ENCODE measurements at places on chromosomes 4 and X.

DNA sequence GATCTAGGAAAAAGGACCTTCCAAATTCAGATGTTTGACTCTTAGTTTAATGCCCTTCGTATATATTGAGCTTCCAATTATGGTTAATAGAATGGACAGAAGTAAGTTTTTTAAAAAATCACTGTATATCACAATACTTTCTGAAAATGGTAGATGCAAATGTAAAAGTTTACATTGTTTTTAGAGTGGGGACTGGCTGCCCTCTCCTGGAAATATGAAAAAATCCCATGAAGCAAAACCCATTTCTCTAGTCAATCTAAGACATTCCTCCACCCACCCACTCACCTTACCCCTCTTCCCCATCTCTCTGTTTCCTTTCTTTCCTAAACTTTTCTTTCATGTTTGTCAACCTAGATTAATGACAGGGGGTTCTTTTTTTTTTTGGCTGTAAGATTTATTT, 134.5 kb downstream of the ARHGAP6 start:
- no peak for DNase-seq

- no peak for DNase-seq
Observed at GRCh38 chr4:75011131-75011795, 78.3 kb downstream of the PARM1 start.

DNA sequence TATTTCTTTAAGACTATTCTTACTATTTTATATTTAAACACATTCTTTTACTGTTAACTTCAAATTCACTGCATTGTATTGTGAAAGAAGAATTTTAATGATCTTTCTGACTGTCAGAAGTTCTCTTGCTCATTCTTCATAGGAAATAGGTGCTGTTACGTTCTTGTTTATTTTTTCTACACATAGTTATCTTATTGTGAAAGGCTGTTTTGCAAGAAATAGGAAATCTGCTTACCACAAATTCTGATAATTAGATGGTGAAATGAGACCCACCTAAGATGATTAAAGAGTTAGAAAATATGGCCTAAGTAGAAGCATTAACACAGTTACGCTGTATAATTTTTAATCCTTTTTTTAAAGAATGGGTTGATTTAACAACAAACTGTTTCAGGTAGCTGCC, 316.1 kb upstream of the ZFP42 start:
- DNase-seq = no peak

DNA sequence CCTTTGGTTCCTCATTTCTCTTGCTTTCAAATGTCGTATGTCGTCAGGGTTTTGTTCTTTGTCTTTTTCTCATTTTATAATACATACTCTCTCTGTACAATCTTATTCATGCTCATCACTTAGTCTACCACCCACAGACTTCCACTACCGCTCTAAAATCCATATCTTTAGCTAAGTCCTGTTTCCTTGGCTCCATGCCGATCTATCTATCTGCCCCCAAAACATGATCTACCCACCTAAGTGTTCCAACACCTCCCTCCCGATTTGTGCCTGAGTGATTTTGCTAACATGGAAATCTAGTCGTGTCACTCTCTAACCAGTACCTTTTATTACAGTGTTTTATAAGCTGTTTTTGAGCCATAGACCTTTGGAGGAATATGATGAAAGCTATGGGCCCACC, 65.6 kb upstream of the PGAM4 start:
- DNase-seq = no peak

DNA sequence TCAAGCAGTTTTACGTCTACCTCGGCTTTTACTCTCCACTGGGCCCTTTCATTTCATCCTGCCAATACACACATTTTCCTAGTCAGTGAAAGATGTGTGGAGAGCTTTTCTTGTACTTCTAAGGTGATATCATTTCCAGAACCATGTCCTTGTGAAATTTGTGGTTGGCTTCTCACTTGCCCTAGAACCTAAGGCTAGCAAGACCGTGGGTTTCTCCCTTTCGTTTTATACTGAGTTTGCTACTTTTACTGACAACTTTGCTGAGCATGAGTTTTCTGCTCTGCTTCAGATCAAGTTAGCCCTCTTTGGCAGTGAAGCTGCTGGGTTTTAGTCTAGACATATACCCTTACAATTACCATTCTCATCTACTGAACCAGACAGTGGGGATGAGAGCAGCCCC, 95.7 kb upstream of the FRMPD4 start:
- DNase-seq = no peak

DNA sequence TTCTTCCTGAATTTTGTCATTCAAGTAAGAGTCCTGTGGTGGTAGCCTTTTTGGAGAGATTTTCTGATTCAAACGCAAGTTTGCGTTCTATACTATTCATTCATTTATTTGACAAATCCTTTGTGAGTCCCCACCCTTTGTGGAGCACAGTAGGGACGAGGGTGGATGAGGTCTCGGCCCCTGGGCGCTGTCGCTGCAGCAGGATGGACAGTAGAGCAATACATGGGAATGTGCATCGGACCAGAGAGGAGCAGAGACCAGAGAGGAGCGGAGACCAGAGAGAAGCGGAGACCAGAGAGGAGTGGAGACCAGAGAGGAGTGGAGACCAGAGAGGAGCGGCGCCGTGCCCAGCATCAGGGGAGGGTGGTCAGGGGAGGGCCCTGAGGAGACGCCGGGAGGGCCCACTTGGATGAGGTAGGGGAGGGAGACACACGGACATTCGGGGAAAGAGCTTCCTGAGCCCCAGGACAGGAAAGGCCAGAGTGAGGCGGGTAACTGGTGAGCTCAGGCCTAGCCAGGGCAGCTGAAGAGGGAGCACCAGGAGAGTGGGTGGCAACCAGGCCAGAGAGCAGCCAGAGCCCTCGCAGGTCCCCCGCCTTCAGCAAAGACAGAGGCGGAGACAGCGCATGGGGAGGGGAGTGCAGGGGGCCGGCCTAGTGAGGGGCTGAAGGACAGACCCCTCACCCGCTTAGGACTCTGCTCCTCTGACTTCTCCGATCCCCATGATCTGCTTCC, 67.3 kb downstream of the NAT8L start:
- DNase-seq = no peak

GRCh38 chr4:139866276-139866962, 200.8 kb downstream of the MGST2 start:
- no peak for DNase-seq

GRCh38 chr4:99300934-99301333, 10.1 kb upstream of the ADH1A start:
- no peak for DNase-seq

- no peak for DNase-seq
Observed at GRCh38 chr4:148021686-148022085, 289.8 kb downstream of the ARHGAP10 start.

GRCh38 chrX:71109051-71109450, 2.3 kb downstream of the IL2RG start:
- DNase-seq = no peak

DNA sequence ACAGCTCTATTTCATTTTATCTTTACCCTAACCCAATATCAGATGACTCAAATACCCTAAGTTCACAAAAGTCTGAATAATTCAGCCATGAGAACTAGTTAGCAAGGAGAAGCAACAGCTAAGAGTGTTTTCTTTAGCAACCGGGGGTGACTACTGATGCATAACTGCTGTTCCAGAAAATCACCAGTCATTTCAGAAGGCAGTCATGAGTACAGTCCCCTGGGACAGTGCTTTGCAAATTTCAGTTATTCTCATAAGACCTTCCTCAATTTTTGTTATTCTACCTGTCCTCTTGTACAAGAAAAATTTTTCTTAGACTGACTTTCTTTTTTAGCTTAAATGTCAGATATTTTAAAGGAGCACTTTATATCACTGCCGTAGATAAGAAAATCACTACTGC, 16.4 kb downstream of the BANK1 start:
- DNase-seq = no peak

GRCh38 chr4:141133999-141134995, 1.0 kb upstream of the RNF150 start:
- no peak for DNase-seq

DNA sequence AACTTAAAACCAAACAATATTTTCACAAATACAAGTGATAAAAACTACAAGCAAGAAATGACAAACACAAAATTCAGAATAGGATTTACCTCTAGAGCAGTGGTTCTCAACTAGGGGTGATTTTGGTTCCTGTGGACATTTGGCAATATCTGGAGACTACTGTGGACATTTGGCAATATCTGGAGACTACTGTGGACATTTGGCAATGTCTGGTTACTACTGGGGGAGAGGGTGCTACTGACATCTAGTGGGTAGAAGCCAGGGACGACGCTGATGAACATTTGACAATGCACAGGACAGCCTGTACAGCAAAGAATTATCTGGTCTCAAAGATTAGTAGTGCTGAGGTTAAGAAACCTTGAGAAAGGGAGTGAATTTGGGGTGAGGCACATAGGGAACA, 169.8 kb downstream of the CLCN4 start:
- no peak for DNase-seq

- DNase-seq = peak; percentile 36
Observed at GRCh38 chrX:9466124-9466495, 1.3 kb downstream of the TBL1X start.

- no peak for DNase-seq
Observed at GRCh38 chrX:9356846-9357245, 108.0 kb upstream of the TBL1X start.

DNA sequence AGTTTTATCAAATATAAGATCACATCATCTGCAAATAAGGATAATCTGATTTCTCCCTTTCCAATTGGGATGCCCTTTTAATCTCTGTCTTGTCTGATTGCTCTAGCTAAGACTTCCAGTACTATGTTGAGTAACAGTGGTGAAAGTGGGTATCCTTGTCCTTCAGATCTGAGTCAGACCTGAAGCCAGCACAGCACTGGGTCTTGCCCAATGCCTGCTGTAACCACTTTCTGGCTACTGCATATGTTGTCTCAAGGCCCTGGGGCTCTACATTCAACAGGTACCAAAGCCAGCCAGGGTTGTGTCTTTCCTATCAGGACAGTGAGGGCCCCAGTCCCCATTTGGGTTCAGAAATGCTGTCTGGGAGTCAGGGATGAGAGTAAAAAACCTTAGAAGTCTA, 90.3 kb downstream of the CYSLTR1 start:
- no peak for DNase-seq

- DNase-seq = no peak
Observed at GRCh38 chr4:7506572-7506971, 71.8 kb upstream of the PSAPL1 start.

- no peak for DNase-seq
Observed at GRCh38 chrX:138875472-138875871, 164.0 kb upstream of the FGF13 start.

- no peak for DNase-seq
Observed at GRCh38 chr4:118927974-118928373, 39.3 kb downstream of the SYNPO2 start.

GRCh38 chr4:99002279-99002678, 6.8 kb downstream of the METAP1 start:
- no peak for DNase-seq

- no peak for DNase-seq
Observed at GRCh38 chr4:124863040-124863545, 150.6 kb upstream of the ANKRD50 start.

- DNase-seq = no peak
Observed at GRCh38 chr4:884896-885295, 47.2 kb downstream of the GAK start.

DNA sequence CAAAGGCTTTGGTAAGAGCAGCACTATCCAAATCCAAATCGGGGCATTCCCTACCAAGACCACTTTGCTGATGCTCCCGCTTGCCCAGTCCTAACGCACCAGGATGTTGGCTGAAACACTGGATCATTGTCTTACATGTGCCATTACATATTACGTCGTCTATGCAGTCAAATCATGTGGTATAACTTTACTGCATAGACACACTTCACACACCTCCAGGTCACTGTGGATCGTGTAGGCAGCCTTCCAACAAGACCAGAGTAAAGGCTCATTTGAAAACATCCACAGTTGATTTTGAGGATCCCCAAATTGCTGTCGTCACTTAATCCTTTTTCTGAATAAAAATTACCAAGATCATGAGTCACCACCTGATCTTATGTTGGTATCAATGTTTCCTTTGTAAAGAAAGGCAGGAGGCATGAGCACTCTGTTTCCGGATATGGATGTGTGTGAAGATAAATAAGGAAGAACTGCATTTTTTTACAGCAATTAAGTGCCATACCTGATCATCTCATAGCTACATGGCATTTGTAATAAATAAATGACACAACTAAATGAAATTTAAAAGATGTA, 18.5 kb downstream of the TENM3 start:
- DNase-seq = no peak

DNA sequence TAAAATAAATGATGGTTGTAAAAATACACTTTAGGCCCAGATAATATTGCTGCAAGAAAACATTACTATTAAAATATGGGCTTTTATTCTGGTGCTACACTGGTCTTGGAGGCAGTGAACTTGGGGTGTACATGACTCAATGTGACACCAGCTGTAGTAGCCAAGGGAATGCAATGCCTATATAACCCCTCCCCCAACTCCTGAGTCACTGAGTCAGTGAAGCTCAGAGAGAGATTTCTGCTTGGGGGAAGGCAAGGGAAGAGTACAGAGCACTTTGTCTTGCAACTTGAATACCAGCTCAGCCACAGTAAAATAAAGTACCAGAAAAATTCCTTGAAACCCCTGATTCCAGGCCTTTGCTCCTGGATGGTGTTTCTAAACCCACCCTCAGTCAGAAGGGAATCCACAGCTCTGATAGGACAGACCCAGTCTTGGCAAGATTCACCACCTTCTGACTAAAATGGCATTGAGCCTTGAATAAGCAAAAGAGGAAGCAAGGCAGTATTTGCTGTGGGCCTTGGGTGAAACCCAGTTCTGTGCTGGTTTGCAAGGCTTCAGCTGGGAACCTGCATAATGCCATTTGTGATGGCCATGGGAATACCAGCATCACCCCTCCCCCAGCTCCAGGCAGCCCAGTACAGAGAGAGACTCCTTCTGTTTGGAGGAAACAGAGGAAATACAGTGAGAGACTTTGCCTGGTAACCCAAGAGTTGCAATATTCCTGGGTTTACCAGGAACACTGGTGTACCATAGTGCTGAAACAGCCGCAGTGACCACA, 209.9 kb downstream of the IQCM start:
- DNase-seq = no peak

- DNase-seq = peak; percentile 50
Observed at GRCh38 chrX:65926095-65927019, 113.5 kb downstream of the VSIG4 start.

- no peak for DNase-seq
Observed at GRCh38 chrX:133083899-133084298, 13.0 kb downstream of the USP26 start.

DNA sequence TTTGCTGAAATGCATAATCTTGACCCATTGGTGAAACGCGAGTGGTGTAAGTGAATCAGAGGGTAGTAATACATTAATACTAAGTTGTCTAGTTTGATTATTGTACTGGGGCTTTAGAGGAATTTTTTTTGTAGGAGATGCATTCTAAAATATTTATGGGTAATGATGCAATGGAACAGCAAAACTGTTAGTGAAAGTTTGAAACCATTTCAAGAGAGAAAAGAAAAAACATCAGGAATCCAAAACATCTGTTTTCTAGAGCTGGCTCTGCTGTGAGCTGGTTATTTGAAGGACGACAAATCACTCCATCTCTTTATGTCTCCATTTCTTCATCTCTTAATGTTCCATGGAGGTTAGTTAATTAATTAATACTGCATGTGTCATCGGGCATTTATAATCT, 351.9 kb upstream of the FAT1 start:
- no peak for DNase-seq

- no peak for DNase-seq
Observed at GRCh38 chr4:84495794-84496261, 3.3 kb downstream of the NKX6-1 start.
